ENCODE measurements at places on chromosomes 2 and 18. TPM values are rescaled to one million over a fixed set of nuclear protein-coding genes. Genes with fewer than 3 reads are reported as not detected.
A peak's percentile ranks its signal among the peaks of the same experiment; 100 is the strongest.

ACTG2 gene
- polyA plus RNA-seq = 4.0 TPM

GRCh38 chr2:241726459-241726858 lies 8.0 kb upstream of the D2HGDH start:
- no peak for DNase-seq

DNA sequence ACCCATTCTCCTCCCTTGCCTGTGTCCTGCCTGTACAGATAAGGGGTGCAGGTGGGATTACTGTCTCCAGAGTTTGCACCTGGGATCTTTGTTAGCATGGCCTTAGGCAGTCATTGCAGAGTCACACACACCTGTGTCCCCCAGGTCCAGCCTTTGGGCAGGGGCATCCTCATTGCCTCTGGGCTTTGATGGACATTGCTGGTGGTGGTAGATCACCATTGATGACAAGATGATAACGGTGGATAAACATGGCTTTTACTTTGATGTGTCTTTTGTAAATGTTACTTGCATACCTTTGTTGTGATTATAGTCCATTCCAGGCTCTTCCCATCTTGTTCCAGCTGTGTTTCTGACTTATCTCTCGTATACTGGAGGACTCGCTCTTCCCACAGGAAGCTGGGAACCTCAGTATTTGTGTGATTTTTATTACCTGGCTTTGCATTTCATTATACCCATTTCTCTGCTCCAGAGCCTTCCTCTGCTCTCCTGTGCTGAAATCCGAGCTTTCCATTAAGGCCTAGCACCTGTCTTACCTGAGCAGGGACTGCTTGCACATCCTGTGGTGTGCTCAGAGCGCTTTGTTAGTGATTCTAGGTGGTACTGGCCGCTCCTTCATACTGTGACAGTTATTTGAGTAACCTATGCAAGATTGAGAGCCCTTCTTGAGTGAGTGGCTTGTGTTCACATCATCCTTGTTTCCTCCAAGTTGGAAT lies 79.2 kb downstream of the PTPRM start:
- no peak for DNase-seq

FSHR gene
- polyA plus RNA-seq = not detected

BMP10 gene
- not detected for polyA plus RNA-seq

SERPINB13 gene
- not detected for polyA plus RNA-seq

DNA sequence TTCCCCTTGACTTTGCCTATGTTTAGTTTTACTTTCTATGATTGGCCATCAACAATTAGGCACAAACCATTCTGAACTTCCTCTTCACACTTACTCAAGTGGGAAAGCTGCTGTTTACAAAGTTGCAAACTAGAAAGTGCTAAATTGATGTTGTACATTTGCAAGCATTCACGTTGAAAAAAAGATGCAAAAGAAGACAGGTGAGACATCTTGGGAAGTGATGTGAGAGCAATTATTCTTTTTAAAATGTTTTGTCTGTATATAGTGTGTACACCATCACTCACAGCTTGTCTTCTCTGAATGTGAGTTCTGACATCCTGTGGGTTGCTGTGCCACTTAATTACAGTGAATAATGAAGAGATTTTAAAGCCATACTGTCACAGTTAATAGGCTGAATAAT lies 874.1 kb upstream of the LRATD1 start:
- DNase-seq = no peak

DNA sequence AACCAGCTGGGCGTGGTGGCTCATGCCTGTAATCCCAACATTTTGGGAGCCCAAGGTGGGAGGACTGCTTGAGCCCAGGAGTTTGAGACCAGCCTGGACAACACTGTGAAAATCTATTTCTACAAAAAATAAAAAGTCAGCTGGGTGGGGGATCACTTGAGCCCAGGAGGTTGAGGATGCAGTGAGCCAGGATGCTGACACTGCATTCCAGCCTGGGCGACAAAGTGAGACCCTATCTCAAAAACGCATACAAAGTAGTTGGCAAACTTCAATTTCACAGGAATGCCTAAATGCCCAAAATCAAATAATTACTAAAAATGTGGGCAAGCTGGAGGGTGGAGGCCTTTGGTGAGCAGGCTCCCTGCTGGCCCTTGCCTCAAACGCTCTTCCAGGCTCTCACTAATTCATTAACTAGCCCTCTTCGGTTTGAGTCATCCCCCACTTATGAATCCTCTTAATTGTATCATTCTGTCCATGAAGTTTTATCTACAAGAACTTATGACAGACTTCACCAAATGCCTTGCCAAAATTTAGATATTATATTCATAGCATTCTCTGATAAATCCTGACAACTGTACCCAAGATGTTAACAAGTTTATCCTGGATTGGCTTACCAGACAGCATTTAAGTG lies 68.7 kb upstream of the ZFP36L2 start:
- DNase-seq = no peak

UGT1A8 gene
- not detected for polyA plus RNA-seq

DNA sequence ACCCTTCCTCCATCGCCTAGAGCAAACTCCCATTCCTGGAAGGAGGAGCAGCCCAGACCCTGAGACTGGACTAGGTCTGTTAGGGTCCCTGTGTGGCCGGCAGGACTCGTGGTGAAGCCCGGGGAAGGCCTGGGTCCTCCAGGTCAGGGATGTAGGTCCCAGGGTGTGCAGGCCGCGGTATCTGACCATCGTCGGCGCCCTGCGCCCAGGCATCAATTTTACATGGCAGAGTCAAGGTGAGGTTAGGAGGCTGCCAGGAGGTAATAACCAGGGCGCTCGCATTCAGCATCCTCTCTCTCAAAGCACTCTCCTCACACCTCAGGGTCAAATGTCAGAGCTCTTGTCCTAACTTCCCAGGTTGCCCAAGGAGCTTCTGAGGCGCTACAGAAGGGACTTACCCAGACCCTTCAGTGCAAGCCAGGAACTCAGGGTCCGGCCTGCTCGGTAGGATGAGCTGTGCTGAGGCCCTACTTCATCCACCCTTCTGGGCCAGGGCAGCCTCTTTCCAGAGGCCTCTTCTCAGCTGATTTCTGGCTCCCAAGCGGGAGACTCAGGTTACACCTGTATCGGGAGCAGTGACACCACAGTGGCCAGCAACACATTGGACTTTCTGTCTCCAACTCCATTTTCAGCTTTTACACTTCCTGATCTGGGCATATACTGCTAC lies 628 bp downstream of the SH2D6 start:
- DNase-seq = no peak

ARMC9 gene
- 2.3 TPM for polyA plus RNA-seq

DNA sequence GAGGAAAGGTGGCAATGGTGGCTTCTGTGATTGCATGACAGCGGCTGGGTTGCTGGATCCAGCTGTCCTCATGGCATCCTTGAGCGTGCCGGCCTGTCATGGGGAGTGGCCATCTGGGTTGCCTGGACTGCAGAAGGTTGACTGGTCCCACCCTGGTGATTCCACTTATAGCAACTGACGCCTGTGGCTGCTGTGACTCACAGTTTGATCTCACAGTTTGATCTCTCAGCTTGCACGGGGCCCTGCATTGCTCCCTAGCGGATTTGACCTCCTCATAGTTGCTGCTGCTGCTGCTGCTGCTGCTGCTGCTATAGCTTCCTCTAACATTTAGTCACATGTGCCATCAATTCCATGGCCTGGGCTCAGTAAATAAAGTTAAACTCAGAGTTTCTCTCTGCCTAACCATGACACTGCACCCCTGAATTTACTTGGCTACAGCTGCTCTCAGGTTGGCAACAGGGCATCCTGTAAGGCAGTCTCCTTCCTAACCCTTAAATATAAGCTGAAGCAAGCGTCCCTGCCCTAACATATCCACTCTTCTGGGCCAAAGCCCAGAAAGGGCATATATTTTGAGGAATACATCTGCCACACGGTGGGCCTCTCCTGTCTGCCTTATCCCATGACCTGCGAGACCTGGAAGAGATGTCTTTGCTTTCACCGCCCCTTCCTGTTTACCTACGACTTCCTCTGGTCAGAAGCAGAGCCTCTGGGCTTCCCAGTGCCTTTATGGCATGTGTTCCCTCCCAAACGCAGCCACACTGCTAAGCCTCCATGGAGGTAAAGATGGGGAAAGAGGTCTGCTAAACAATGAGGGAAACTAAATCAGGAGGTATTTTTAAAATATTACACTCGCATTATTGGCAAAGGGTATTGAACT lies 37.8 kb upstream of the CCDC150 start:
- DNase-seq = peak; percentile 48

DNA sequence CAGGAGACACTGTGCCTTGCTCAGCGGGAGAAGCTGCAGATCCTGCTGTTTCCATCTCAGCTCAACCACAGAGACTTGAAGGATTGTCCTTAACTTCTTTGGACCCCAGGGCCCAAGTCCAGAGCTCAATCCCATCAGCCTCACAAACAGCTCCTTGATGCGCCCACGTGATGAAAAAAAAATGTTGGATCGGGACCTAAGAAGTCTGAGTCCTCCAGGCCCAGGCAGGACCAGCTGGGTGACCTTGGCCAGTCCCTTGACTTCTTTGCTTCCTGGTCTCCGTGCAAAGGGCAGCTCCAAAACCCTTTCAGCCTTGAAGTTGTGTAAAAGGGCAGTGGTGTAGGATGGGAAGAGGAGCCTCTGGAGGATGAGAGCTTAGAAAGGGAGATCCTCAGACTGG lies 175.5 kb downstream of the ZFP36L2 start:
- DNase-seq = no peak

CLASP1 gene
- 12.3 TPM for polyA plus RNA-seq

DNA sequence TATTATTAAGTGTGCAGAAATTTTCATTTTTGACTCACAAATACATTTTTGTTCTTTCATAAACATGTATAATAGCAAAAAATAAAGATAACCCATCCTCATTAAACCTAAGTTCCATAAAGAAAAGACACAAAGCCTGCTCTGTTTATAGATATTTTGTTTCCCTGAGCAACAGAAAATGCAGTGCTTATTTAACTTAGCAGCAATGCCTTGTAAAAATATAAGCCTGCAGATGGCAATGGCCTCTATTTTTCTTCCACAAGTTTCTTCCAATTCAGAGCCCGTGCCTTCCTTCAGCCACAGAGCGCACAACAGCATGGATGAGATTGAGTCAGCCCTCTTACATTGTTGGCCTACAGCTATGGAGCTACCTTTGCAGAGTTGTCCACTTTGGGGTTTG lies 43.6 kb downstream of the PKP4 start:
- no peak for DNase-seq

- DNase-seq = no peak
Measured at GRCh38 chr2:131132729-131133128, 27.6 kb downstream of the PLEKHB2 start.

CD8B2 gene
- polyA plus RNA-seq = not detected

KYNU gene
- polyA plus RNA-seq = 0.43 TPM

GRCh38 chr2:72172478-72172877 lies 24.8 kb upstream of the CYP26B1 start:
- DNase-seq = no peak

PLCL1 gene
- 12.6 TPM for polyA plus RNA-seq

LANCL1 gene
- polyA plus RNA-seq = 36.0 TPM

GRCh38 chr18:56462276-56462675 lies 176.1 kb downstream of the TXNL1 start:
- no peak for DNase-seq

GBX2 gene
- polyA plus RNA-seq = not detected

DNA sequence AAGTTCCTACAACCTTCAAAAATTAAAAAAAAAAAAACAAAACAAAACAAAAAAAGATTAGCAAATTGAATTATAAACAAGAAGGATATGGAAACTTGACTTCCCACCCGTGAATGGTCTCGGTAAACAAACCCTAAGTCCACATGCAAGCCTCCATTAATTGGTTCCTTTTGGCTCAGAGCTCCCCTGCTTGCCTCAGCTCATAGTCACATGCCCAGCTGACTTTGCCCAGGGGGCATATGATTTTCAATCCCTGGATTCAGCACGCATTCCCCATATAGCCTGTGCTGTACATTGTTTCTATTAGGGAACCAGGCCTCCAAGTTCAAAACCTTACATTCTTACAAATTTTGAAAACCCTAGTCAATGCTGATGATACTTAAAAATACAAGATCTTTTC lies 95.0 kb downstream of the PID1 start:
- no peak for DNase-seq

- DNase-seq = no peak
Measured at GRCh38 chr18:38646296-38646695, 1080.7 kb upstream of the CELF4 start.

DNA sequence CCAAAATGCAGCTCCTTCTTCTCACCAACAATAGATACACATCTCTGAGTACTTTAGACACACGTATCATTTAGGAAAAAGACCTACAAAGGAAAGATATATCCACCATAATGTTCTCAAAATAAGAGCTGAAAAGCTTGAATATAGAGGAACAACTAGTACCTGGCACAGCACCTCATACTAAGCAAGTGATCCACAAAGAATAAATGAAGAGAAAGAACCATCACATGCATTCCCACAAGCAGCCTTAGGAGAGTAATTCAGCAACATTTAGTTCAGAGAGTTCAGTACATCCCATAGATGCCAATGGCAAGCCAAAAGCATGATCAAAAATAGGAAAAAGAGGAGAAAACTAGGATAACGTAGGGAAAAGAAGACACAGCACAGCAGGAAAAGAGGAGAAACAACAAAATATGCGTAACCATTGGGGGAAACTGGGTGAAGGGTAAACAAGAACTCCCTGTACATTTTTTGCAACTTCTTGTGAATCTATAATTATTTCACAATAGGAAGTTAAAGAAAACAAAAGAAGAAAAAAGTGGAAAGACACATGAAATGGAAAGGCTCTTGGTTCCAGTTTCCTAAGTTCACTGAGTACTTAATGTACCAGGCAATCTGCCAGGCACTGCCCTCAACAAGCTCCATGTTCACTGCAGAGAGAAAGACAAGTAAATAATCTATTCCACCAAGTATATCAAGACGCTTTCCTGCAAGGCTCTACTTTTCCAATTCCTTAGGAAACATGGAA lies 22.3 kb downstream of the CLASP1 start:
- DNase-seq = peak; percentile 31

GATA6 gene
- polyA plus RNA-seq = 0.36 TPM

DNA sequence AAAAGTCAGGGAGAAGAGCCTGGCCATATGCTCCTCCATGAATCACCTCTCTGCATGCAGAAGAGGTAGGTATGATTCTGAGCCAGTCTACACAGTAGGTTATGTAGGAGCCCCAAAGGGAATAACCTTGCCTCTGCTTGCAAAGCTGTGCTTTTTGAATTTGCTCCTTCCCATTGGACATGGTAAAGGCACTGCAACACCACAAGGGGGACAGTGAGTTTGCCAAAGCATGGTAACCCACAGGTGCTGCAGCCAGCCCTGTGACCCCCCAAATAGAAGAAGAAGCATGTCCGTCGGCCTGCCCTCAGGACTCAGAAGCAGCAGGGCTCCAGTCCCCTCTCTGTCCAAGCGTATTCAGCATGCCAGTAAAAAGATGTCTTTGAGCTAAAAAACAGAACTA lies 51.0 kb upstream of the BCL2L11 start:
- no peak for DNase-seq

DNA sequence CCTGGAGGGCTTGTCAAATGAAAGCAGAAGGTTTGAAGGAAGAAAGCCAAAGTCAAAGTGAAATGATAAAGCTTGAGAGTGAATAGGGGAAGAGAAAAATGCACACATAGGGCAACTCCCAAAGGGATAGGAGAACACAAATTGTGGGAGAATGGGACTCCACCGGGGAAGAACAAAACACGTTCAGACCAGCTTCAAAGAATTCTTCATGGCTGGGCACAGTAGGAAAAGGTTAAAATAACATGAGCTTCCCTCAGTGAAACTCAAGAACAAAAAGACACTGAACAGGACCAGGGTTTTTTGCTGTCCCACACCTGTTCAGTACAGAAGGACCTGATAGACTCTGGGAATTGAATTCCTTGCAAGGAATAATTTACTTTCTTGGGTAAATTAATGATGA lies 123.1 kb upstream of the NCKAP5 start:
- DNase-seq = no peak

TEX44 gene
- polyA plus RNA-seq = not detected

GRCh38 chr2:58862244-58862643 lies 621.1 kb upstream of the FANCL start:
- DNase-seq = no peak

GRCh38 chr2:70686577-70687460 lies 81.2 kb downstream of the ADD2 start:
- peak; percentile 20 for DNase-seq

Measured in psoas muscle (tissue), 8 donors.